Astrocyte (in vitro differentiated cells and primary cell): ENCODE measurements at places on chromosomes 16 and 17.
A peak's percentile ranks its signal among the peaks of the same experiment; 100 is the strongest.

GRCh38 chr16:10088380-10088793, 93.8 kb downstream of the GRIN2A start:
- DNase-seq: peak; percentile 51

- no peak for DNase-seq
These were observed 103.8 kb downstream of the RAB11FIP4 start for GRCh38 chr17:31495022-31495885.

- DNase-seq: peak; percentile 76
These were observed 113.3 kb downstream of the VPS53 start for GRCh38 chr17:601244-601925.

- peak; percentile 12 for DNase-seq
These were observed 16.3 kb downstream of the ITGAD start for GRCh38 chr16:31409433-31409832.

DNA sequence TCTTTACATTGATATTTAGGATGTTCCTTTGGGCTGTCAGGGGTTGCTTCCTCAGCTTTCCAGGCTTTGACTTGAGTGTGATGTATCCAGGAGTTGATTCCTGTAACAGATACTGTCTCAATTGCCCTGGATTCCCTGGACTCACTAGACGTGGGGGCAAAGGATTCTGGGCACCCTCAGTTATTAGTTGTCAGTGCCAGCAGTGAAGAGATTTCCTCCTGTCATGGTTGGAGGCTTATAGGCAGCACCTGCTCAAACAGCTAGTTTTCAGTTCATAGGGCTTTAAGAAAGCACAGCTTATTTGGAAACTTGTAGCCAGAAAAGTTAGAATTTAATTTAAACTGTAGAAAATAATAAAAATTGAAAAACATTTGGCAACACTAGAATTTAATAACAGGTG, 9.5 kb upstream of the B4GALNT2 start:
- DNase-seq: no peak

DNA sequence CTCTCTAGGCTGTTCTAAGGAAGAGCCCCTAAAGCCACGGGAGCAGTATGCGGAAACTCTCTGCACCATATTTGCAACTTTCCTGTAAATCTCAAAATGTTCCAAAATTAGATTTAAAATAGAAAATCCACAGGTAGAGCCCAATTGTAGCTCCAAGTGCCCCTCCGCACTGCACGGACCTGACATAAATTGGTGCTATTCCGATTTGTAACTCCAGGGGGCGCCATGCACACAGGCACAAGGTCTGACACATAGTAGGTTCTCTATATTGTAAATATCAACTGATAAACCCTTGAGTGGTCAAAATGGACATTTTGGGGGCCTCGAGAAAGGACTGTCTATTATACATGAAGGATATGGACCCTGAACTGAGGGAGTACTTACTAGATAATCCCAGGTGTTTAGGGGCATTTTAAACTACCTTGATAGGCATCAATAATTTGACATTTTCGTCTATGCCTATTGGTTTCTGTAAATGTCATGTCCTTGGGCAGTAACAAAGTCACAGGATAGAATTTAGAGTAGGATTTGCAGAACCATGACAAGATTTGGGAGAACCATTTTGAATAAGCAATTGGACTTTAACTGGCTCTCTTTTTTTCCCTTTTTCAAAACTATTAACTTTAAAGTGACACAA, 36.6 kb upstream of the TMEM132E start:
- DNase-seq: no peak

- DNase-seq: peak; percentile 16
These were observed 27.1 kb downstream of the TMEM235 start for GRCh38 chr17:78258323-78259191.

DNA sequence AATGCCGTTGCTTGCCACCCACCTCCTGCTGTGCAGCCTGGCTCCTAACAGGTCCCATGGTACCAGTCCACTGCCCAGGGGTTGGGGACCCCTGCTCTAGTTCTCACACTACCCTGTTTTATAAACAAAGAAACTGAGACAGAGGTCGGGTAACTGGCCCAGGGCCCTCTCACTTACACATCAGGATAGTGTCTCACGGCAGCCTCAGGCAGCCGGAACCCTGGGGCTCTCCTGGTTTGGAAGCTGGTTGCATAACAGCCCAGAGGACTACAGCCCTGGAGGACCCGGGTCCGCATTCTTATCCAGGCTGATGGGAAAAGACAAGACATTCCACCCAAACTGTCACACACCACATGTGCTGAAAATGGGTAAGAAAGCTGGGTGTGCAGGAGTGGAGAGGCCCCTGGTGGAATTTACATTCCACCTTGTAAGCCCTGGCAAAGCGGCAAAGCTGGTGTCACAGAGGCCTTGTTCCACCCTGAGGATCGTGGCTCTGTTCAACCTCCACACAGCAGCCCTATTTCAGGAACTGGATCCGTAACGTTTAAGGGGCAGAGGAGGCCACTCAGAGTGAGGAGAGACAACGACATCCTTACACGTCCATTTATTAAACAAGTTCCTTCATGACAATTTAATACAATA, 9.8 kb downstream of the CMTM3 start:
- no peak for DNase-seq

DNA sequence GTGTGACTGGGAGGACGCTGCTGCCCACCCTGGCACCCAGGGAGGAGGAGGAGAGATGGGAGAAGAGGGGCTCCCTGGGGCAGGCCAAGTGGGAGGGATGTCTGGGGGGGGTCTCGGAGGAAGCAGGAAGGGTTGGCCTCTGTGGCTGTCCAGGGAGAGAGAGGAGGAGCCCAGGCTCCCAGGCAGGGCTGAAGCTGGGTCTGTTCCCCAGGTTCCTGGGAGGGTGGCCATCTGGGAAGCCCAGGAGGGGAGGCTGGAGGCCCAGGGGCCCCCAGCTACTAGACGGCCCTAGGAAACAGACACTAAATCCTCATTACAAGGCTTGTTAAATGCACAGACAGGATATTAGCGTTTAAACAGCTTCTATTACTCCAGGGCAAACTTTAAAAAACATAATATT, 139.8 kb downstream of the ENGASE start:
- no peak for DNase-seq

GRCh38 chr16:58492735-58493134, 7.2 kb upstream of the NDRG4 start:
- DNase-seq: no peak

- no peak for DNase-seq
These were observed 4.9 kb downstream of the FASN start for GRCh38 chr17:82092995-82093751.

- DNase-seq: no peak
These were observed 471.9 kb downstream of the PMP22 start for GRCh38 chr17:14793237-14793636.

GRCh38 chr17:13918247-13918646, 151.1 kb upstream of the COX10 start:
- no peak for DNase-seq

GRCh38 chr16:74982256-74982655, 2.7 kb downstream of the WDR59 start:
- DNase-seq: no peak

GRCh38 chr17:48587276-48588073, 2.6 kb downstream of the HOXB3 start:
- no peak for DNase-seq

DNA sequence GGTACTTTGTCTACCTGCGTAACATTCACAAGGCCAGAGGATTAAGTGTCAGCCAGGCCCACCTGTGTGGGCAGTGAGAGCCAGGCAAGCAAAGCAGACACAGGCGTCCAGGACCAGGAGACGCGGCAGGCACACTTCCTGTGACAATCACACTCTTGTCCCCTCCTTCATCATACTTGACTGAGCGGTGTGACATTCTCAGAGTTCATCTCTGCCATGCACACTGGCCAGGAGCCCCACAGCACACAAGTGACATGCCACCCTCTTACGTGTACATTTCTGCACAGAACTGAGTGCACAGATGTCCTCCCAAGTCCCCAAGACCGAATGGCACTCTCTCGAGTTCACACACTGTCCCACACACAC, 8.7 kb downstream of the PPP1R9B start:
- no peak for DNase-seq

- peak; percentile 49 for DNase-seq
These were observed 33.0 kb downstream of the STAT3 start for GRCh38 chr17:42354956-42355843.

DNA sequence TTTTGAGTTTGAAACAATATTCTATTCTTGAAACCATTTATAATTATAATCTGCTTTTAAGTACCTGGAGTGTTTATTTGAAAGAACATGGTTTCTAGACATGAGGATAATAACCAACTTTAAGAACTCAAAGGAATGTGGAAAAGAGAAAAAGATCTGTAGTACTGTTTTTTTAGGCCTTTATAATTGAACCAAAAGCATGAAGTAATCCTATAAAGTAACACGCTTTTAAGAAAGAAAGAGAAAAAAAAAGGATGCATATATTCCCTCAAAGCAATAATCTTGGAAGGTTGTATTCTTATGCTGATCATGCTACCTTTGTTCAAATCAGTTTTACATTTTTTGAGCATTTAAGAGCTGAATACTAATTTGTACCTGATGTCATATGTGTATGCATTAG, 54.0 kb upstream of the RHBDL3 start:
- no peak for DNase-seq

DNA sequence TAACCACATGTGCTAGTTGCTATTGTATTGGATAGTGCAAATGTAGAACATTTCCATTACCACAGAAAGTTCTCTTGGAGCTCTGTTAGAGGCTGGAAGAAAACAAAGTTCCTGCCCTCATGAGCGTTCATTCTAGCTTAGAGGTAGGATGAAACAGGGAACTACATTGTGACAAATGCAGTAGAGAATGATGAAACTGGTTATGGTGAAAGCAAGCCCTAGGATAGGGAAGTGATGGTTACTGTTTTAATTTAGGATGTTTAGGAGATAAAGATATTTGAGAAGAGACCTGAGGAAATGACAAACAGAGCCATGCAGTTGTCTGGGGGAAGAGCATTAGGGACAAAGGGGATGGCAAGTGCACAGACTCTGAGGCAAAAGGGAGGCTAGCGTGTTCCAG, 50.7 kb downstream of the AATF start:
- no peak for DNase-seq

- no peak for DNase-seq
These were observed 1.1 kb downstream of the ELOB start for GRCh38 chr16:2775765-2776499.

GRCh38 chr17:33982909-33983308, 272.2 kb upstream of the CCL2 start:
- DNase-seq: no peak

DNA sequence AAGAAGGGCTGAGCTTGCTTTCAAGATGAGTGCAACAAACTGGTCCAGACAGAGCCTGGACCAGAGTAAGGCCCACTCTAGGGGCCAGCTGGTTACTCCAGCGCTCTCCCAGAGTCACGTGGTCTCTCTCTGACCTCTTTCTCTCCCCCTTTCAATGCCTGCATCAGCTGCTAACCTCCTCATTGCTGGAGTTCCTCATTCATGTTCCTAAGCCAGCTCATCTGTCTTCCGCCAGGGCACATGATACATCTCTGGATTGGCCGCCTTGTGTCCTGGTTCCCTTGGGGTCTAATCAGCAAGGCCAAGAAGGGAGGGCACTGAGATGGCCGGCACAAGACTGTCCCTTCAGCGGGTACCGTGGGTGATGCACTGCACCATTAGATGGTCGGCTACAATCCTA, 26.9 kb upstream of the ZFP90 start:
- DNase-seq: no peak

DNA sequence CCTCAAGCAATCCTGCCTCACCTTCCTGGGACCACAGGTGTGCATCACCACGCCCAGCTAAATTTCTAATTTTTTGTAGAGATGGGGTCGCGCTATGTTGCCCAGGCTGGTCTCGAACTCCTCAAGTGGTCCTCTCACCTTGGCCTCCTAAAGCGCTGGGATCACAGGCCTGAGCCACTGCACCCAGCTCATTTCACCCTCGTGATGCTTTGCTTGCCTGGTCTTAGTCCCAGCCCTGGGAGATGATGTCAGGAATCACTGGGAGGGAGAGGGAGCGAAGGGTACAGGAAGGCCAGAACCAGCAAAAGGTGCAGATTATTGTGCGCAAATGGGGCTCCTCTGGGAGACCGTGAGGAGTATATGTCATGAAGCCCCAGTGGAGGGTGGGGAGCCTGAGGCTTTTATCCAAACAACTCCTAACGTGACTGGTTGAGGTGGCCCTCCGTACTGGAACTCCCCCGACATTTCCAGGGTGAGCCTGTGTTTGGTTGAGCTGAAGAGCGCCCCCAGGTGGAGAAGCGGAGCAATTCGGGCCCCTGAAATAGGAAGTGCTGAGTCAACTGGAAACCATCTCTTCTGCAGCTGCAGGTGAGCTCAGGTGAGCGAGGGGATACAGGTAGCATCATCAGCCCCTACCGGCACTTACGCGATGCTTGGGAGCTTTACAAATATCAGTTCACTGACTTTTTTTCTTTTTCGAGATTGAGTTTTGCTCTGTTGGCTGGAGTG, 41.2 kb upstream of the HAPSTR1 start:
- DNase-seq: no peak

- DNase-seq: no peak
These were observed 205.9 kb downstream of the CBLN1 start for GRCh38 chr16:49075709-49076108.

DNA sequence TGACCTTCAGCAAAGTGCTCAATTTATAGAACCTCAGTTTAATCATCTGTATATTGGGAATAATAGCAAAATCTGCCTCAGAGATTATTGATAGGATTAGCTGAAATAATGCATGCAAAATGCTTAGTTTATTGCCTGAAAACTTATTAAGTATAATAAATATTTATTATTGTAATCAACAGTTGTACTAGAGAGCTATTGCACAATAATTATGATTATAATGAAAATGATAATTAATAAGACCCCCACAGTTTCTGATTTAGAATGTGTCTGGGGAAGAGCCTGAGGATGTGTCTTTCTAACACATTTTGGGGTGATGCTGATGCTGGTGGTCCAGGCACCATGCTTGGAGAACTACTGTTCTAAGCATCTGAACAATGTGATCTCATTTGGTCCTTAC, 419.6 kb downstream of the NPIPA7 start:
- DNase-seq: no peak

GRCh38 chr16:24152826-24153225, 103.3 kb upstream of the CACNG3 start:
- DNase-seq: peak; percentile 23

- DNase-seq: no peak
These were observed 13.6 kb downstream of the UBFD1 start for GRCh38 chr16:23570992-23571632.
